ENCODE measurements at places on chromosomes 3 and 15. TPM values are rescaled to one million over a fixed set of nuclear protein-coding genes. Genes with fewer than 3 reads are reported as not detected.

The SMCO1 gene
- not detected for total RNA-seq

The SLC6A11 gene
- not detected for total RNA-seq

The CCR3 gene
- total RNA-seq: not detected

The ZPLD1 gene
- total RNA-seq: not detected

The CCDC54 gene
- not detected for total RNA-seq

The KIF9 gene
- total RNA-seq: 6.3 TPM

The STRA6 gene
- total RNA-seq: not detected

The PCLAF gene
- 39.0 TPM for total RNA-seq

The PRR23E gene
- not detected for total RNA-seq

All from melanocyte of skin (primary cell).